ENCODE measurements at places on chromosomes 4 and X.

GRCh38 chr4:87038837-87039615 is 104.2 kb downstream of the AFF1 start:
- no peak for DNase-seq

- DNase-seq: peak; percentile 22
Measured at GRCh38 chr4:83010111-83010521, 507 bp downstream of the LIN54 start.

DNA sequence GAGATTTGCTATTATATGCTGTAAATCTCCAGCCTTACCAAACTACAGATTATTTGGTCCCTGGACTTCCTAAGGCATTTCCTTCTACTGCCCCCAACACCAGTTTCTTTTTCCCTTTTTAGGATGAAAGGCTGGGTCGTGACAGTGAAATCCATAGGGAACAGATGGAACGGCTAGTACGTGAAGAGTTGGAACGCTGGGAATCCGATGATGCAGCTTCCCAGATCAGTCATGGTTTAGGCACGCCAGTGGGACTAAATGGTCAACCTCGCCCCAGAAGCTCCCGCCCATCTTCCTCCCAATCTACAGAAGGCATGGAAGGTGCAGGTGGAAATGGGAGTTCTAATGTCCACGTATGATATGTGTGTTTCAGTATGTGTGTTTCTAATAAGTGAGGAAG is 67.9 kb downstream of the PKD2 start:
- no peak for DNase-seq

DNA sequence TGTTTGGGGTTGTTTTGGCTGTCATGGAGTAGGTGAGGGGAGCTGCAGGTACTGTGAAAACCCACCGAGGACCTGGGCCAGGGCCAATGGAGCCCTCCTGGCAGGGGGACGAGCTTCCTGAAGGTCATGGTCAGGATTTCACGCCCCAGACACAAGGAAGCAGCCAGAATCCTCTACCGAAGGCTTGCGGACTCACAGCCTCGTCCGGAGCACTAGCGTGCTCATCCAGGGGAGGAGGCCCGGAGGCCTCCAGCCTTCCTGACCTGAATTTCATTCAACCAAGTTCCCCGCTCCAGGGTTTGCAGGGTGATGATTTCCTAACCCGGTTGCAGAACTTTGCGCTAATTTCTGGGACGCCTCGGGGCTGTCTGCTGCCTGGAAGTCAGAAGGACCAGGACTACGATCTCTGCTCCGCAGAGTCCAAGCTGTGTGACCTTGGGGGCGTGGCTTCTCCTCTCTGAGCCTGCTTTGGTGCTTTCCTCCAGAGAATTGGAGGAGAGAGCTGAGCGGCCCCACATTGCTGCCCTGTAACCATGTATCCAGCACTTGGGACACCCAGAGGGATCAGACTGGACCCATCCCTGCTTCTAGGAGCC is 56.2 kb upstream of the ADRA2C start:
- no peak for DNase-seq

DNA sequence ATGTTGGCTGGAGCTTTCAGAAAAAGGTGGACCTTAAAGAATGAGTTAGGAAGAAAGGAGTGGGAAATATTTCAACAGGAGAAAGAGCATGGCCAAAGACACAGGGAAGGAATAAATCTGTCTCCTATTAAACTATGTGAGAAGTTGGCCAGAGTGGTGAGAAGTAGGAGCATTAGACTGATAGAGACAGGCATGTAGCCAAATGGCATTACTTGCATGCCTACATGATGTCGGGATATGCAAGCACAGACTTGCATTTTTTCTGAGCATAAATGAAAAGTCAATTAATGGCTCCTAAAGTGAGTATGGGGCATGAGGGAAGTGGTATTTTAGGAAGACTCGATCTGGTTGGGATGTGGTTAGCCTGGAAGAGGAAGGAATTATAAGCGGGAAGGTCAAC is 279.6 kb upstream of the PITX2 start:
- DNase-seq: no peak

DNA sequence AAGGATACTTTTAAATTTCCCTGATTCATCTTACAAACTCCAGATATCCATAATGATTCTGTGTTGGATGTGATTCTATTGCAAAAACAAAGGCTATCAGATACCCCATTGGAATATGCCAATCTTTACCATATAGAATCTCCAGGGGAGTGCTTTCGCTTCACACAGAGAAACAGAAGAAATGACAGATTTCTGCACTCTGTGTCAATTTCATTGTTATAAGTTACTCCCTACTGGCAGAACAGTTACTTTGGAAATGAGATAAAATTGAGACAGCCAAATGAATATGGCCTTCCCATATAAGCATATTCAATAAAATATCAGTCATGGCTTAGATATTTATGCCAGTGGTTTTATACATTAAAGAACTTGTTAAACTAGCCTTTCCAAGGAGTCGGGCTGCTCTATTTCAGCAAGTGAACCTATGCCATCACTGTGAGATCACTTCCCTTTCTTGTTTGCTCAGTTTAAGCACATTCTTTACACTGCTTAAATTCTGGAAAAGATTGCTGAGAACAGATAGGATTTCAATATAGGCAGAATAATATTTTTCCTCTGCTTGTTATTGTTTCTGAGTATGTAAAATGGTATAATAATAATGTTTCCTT is 127.5 kb upstream of the ANXA10 start:
- no peak for DNase-seq

DNA sequence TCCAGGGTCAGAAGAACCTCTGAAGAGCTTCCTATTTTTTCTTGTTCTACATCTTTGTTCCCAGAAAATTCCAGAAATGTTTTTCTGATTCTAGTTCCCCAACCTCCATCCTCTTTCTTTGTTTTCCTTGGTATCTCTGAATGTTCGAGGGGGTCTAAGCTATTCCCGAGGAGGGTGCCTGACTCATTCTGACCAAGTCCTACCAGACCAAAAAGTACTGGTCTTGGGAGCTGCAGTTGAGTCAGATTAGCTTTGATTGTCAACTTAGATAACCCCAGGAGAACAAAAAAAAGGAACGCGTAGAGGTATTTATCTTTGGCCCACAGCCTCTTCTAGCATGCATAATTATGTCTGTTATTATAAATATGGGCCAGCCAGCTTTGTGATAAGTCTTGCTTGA is 12.1 kb upstream of the TENM3 start:
- no peak for DNase-seq

DNA sequence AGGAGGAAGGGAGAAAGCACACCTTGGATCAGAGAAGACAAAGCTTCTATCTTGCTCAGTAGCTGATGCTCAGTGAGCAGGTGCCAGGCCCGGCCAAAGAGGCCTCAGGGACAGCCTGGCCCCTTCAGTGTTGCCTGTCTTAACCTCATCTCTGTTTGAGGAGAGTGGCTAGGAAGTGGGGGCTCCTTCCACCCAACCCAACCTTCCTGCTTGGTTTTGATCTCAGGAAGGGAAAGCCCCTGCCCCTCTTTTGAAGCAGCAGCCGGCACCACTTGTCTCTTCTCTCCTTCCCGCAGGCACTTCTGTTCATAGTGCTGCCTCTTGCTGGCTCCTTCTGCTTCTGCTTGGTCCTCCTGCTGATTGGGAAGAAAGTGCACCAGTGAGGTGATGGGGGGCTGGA is 2.4 kb upstream of the AFF2 start:
- no peak for DNase-seq

DNA sequence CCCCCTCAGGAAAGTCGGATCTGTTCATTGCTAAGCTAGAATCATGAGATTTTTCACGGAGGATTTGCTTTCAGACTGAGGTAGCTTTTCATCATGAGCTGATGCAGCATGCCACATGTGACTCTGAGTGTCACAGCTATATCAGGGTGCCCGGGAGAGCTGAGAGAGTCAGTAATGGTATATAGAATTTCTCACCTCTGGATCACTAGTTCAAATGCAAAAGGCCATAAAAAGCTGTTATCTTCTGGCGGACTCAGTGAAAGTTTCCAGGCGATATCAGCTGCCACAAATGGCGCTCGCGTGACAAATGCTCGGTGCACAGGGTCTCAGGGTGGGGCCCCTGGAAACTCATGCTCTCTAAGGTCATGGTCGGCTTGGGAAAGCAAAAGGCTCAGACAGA is 150.1 kb downstream of the DHX15 start:
- DNase-seq: no peak

GRCh38 chr4:104682311-104682710 is 187.6 kb upstream of the CXXC4 start:
- DNase-seq: no peak
